ELF-1 (cell line): ENCODE measurements at places on chromosomes 2 and 18.

DNA sequence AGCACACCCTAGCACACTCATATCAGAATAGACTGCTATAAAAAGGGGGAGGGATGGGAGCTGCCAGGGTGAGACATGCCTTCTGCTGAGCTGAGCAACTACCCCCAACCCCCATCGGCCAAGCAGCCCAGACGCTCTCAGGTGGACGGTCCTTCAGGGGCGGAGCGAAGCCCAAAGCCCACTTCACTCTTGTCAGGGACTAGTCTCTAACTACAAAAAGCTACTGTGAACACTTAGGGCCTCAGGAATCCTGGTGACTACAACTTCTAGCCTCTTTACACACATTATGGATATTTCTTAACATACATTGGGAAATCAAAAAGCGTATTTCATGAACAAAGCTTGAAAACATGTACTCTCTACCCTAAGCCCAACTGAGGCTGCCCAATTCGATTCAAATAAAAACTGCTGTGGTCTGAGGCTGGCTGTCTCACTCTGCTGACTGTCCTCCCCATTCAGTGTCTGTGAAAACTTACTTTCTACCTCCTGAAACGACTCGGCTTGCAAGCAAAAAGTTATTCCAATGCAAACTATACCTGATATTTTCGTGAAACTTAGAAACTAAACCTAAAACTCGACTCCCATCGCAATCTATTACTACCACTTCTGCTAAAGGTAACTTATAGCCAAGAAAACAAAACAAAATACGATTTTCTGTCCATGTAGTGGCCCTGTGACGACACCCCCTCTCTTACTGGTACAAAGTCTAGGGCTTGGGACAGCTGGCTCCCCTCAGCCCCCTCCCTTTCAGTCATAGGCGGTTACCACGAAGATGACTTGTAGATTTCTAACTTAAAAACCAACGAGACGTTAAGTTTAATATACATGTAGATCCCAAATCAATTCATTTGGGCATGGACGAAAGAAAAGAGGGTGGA lies 1.2 kb downstream of the SERTAD2 start:
- DNase-seq, result peak; percentile 64

GRCh38 chr2:135963841-135964240 lies 21.6 kb downstream of the DARS1 start:
- DNase-seq, result no peak

- DNase-seq, result peak; percentile 39
Observed at GRCh38 chr2:195498176-195498575, 158.8 kb upstream of the SLC39A10 start.

DNA sequence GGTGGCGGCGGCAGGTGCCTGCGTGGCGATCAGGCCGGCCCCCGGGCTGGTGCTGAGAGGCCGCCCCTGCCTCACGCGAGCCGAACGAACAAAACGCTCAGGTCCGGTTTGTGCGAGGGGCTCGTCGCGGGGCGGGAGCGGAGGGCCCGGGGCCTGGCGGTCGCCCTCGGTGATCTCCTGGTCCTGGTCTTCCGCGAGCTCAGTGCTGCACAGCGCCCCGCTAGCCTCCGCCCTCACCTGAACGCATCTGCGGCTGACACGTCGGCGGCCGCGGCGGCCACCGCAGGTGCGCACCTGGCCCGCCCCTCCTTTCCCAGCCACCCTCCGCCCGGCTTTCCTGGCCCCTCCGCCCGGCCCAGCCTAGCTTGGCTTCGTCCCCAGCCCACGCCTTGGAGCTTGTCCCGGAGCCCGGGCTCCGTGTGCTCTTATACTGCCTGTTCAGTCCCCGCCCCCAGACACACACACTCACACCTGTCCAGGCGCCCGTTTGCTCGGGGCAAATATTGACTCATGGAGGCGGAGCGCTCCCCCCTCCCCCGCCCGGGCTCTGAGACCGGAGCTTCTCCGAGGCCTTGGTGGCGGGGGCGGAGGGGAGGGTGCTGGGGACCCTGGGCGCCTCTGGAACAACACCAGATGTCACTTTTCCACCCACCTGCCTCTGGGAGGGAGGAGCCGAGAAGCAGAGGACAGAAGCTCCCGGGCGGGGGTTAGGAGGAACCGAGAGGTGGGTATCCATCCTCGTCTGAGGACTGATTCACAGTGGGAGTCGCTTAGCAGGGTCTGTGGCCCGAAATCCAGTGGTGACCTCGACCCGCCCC lies 8.6 kb upstream of the CRYBA2 start:
- peak; percentile 63 for DNase-seq

GRCh38 chr2:122007126-122007525 lies 251.7 kb downstream of the TSN start:
- DNase-seq, result no peak

DNA sequence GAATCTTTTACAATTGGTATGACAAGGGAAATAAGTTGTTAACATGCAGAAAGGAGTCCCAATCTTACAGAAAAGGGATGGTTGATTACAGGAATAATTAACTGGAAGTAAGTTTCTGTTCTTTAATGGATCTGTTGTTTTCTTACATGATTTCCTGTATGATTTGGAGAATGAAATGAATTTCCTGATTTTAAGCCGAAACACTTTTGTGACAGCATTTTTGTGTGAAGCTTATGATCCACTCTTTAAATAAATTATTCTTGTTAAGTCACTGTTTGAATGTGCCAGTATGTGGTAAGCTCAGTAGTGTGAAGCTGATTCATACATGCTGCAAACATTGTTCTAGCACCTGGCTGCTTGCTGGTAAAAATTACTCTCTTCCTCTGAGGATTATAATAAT lies 516.2 kb downstream of the DCDC2C start:
- no peak for DNase-seq

DNA sequence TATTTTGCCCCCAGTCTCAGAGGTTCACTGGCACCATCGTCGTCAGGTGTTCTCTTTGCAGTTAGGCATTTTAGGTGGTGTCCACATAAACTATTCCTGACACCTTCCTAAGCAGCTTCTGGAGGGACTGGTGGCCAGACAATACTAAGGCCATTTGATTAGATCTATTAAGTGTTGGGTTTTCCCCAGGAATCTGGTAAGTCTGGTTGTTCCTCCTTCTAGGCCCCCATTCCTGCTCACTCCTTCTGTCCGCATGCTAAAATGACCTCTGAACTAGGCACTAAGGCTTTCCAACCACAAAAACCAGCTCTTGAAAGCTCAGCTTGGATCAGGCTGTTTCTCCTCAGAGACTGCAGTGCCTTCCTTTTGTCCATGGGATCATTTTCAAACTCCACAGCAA lies 100.7 kb downstream of the MGAT5 start:
- DNase-seq, result peak; percentile 66

GRCh38 chr2:215644233-215644897 lies 208.5 kb upstream of the FN1 start:
- no peak for DNase-seq

DNA sequence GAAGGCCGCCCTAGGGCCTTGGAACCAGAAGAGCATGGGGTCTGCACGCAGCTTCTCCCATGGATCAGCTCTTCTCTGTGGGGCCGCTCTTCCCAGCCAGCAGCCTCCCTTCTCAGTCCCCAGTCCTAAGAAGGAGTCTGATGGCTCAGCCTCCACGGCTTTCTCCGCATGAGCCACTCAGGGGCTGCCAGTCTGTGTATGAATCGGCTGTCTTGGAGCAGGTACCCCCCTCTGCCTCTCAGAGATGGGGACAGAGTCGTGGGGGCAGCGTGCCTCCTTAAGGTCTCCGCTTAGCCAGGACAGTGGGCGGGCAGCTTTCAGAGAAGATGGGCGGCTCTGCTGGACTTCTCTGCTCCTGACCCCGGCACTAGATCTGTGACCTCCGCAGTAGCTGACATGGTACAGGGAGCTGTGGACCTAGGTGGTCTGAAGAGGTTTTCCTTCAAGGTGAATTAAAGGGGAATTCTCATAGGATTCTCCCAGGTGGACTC lies 21.6 kb downstream of the INPP5D start:
- DNase-seq, result no peak

DNA sequence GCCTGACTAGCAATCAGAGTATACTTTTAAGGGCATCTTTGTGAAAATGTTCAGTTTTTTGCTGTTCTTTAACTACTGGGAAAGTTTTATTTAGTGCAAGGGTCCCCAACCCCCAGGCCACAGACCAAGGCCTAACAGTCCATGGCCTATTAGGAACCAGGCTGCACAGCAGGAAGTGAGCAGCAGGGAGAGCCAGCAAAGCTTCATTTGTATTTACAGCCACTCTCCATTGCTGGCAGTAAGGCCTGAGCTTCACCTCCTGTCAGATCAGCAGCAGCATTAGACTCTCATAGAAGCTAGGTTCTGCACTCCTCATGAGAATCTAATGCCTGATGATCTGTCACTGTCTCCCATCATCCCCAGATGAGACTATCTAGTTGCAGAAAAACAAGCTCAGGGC lies 17.1 kb upstream of the NR4A2 start:
- DNase-seq, result no peak

DNA sequence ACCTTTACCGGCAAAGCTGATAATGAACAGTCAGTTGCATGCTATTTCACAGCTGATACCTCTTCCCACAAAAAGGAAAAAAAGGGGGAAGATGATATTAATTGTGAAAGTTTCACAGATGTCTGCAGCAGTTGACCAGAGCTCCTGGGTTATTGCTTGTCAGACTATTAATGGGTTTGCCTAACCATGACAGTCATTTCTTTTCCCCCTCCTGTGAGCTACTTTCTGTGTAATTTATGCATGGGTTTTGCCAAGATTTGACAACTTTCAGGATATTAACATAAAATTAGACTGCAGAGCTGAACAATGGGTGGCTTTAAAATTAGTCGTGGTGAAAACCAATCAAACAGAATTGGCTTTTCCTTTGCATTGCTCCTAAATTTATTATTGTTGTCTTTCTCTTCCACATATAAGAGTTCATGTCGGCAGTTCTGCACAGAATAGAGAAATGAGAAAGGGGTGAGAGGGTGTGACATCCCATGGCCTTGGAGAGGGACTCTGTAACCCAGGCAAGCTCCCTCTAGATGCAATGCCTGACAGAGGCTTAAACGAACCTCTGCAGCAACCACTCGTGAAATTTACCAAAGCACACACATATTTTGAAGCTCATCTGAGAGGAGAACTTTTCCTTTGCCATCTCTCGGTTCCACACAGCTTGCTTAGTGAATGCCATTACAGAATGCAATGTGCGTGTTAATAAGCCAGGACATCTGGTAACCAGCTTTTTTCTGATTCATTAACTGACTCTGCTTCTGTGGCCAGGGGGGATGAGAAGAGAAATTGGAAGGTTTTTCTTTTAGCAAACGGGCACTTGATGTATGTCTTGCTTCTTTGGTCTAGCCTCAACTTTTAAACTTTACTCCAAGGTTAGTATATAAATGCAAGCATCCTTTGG lies 82.2 kb upstream of the ITGA4 start:
- DNase-seq, result no peak

DNA sequence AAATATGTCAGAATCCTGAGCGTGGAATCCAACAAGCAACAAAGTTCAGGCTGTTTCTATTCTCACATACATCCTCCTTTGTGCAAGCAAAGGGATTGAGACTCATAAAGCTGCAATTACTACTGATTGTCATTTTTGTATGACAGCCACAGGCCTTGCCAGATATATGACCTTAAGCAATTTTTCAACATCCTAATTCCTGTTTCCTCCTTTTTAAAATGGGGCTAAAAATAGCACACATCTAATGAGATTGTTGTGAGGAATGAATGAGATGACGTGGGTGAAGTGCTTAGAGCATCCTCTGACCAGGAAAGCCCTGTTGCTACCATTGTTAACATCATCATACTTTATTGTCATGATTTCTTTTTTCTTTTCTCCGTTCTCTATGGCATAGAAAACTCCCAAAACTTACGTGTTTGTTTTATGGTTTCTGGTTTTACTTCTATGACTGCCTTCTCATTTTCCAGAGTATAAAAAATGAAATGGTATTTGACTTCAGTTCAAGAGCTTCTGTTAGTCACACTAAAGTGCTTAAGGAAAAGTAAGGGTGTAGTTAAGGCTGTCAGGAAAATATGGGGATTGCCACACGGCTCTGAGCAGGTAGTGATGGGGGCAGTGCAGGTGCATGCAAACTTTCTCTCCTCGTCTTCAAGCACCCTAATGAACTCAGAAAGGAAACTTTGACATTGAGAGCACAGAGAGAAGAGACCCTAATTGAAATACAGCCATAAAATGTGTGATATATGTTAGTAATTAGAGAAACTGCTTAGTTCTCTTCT lies 590.6 kb upstream of the NETO1 start:
- DNase-seq, result no peak

DNA sequence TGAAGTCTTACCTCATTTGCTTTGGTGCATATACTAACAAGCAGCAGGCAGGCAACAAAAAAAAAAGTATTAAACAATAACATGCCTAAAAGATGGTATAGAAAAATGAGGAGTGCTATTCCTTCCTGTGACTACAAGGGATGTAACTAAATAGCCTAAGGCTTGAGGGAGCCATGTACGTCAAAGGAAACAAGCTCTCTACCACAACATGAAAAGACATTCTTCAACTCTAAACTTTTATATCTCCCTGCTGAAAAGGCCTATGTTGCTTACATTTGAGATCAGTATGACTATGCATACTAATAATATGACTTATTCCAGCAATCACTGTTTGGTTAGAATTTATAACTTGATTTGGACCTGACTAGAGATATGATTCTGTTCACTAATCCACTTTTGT lies 347.9 kb downstream of the ADCYAP1 start:
- DNase-seq, result no peak

DNA sequence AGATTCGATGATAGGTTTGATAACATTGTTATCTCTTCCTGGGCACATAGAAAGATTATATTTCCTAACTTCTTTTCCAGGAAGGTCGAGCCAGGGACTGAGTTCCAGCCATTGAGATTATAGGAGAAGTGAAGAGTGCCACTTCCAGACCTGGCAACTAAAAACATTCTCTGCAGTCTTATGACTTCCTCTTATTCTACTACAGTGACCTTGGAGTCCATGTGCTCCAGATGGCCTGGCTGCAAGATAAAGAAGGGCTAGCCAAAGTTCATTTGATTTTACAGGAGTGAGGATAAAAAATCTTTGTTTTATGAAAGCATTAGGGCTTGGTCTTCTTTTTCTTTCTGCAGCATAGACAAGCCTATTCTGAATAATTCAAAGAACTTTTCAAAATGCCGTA lies 363.0 kb downstream of the FSIP2 start:
- no peak for DNase-seq

DNA sequence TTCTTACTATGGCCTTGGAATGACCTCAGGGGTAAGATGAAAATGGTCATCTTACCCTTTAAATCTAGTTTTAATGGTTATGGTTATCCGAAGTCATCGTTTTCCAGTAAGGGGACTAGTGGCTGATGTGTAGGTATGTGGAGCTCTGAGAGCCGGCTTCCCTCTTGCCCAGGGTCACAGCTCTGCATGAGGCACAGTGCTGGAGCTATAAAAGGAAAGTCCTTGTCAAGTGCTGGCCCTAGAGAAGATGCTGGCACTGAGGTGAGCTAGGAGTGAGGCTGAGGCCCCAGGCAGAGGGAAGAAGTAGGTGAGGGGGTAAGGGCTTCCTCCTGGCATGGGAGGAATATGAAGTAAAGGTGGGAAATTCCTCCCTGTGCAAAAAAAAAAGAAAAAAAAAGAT lies 35.0 kb downstream of the SMARCAL1 start:
- no peak for DNase-seq

DNA sequence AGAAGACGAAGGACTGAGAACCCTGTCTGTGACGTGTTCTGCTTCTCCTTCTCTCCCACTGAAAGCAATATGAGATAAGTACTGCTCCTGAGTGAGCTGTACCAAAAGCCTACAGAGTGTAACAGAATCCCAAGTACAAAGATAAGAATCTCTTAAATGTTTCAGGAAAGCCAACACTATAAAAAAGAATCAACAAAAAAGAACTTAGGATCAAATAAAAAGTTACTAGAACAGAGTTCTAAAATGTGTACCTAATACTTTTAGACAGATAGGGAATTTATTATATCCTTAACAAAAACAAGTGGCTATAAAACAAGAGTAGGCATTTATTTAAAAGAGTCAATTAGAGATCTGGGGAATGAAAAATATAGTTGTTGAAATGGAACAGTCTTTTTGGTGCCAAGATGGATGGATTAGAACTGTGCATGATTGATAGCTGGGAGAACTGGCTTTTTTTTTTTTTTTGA lies 49.0 kb downstream of the NCOA1 start:
- DNase-seq, result no peak
